ENCODE measurements at places on chromosomes 7 and 10.

DNA sequence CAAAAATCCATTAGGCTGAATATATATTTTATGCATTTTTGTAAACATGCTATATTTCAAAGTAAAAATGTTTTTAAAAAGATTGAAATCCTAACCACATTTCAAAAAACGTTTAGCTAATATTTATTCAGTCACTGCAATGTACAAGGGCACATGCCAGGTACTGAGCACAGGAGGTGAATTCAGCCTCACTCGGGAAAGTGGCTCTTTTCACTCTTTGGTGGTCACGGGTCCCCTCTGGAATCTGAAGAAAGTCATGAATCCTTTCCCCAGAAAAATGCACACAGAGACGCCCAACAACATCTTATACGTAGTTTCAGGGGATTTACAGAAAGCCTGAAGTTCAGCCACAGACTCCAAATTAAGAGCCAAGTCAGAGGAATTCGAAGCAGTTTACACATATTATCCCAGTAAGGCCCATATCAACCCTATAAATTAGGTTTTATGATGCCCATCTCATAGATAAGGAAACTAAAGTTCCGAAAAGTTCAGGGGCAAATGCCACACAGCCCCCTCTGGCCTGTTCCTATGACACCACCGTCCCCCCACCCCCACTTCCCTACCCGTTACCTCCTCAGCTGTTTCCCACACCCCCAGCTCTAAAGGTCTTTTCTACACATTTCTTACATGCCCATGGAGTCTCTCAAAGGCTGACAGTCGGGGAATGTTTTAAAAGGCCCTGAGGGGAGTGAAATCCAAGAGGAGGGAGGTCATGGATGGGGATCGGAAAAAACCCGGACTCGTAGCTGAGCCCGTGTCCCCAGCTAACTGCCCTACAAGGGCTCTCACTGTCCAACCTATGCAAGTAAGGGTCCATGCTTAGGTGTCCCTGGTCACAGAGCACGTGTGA, 9.6 kb upstream of the SVOPL start:
- no peak for DNase-seq

DNA sequence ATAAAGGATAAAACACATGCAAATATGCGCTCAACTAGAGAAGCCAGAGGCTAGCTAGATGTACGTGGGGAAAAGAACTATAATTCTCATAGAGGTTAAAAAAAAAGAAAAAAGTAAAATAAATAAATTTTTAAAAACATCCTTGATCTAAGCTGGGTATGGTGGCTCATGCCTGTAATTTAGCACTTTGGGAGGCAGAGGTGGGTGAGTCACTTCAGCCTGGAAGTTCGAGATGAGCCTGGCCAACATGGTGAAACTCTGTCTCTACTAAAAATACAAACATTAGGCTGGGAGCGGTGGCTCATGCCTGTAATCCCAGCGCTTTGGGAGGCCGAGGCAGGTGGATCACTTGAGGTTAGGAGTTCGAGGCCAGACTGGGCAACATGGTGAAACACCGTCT, 18.6 kb upstream of the HSPA12A start:
- no peak for DNase-seq

DNA sequence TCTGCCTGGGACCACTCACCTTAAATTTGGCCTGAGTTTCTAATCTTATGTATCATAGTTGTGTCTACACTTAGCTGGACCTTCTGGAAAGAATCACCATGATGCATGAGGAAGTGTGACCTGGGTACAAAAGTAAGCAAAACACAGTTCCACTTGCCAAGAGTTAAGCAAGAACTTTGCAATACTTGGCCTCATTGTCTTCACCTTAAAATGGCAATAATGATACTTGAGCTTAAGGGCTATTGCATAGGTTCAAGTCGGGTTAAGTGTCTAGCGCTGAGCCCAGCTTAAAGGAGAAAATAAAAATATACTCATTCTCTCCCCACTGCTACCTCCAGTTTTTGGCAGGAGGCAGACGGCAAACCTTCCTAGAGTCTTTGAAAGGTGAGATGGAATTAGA, 133.9 kb upstream of the BMPER start:
- no peak for DNase-seq

DNA sequence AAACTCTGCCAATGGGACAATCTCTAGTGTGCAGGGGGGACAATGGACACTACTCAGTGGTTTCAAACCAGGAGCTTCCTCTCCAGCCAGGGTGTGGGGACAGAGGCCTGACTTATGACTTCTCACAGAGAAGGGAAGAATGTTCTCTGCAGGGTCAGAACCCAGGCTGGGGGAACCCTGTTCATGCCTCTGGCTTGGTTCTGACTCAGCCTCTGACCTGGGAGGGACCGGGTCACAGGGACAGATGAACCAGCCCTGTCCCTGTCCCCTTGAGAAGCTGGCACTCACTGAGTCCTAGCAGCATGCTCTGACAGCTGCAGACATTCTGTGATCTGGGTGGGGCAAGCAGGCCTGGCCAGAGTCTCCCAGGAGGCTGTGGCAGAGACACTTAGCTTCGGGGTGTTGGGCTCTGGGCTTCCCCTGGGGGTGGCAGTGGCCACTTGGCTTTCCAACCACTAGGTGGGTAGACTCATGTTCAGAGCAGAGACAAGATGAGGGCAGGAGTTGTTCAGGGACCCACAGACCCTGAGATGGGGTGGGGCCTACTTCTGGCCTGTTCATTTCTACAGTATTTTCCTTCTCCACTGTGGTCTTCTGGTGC, 13.6 kb downstream of the TSPAN15 start:
- no peak for DNase-seq

DNA sequence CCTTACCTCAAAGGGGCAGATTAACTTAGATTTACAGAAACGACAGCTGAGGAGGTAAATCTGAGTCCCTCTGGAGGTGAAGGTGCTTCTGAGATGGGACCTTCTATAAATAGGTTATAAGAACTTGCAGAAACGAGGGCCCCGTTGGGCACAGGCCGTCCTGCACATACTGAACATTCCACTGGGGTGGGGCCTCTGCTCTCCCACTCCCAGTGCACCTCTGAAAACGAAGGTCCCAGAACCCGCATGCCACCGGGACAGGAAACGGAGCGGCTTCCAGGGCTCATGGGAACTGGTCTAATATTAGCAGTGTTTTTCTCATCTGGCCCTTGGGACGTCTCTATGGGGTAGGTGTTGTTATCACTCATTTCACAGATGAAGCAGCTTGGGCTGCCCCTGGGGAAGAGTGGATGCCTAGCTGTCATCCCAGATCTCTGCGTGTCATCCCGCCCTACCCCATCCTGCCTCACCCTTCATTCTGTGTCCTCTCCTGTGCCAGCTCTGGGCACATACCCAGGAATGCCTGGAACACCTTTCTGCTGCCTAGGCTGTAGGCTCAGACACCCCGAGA, 19.6 kb downstream of the C10orf62 start:
- DNase-seq, result no peak

GRCh38 chr7:28318101-28318762, 94.1 kb upstream of the CREB5 start:
- DNase-seq, result no peak

GRCh38 chr10:131356442-131356841, 44.9 kb upstream of the TCERG1L start:
- DNase-seq, result no peak

- no peak for DNase-seq
Measured at GRCh38 chr7:12066004-12066403, 145.1 kb upstream of the TMEM106B start.

- no peak for DNase-seq
Measured at GRCh38 chr7:157684157-157684908, 347.5 kb downstream of the DNAJB6 start.

- DNase-seq, result peak; percentile 21
Measured at GRCh38 chr10:44857363-44858016, 53.6 kb upstream of the TMEM72 start.

DNA sequence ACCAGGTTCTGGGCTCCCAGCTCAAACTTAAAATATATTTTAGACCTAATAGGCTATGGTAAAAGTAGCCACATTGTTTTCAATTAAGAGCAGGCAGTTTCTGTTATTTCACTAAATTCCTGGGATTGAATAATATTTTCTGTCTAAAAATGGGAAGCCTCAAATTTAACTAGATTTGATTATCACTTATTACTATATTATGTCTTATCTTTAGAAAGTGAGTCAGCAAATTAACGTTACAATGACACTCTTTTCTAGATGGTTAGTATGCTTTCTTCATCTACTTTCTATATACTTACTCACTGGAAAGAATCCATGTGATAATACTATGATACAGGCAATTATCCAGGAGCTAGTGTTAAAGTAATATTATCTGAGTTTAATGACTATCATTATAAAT, 27.5 kb downstream of the KIF5B start:
- DNase-seq, result no peak

DNA sequence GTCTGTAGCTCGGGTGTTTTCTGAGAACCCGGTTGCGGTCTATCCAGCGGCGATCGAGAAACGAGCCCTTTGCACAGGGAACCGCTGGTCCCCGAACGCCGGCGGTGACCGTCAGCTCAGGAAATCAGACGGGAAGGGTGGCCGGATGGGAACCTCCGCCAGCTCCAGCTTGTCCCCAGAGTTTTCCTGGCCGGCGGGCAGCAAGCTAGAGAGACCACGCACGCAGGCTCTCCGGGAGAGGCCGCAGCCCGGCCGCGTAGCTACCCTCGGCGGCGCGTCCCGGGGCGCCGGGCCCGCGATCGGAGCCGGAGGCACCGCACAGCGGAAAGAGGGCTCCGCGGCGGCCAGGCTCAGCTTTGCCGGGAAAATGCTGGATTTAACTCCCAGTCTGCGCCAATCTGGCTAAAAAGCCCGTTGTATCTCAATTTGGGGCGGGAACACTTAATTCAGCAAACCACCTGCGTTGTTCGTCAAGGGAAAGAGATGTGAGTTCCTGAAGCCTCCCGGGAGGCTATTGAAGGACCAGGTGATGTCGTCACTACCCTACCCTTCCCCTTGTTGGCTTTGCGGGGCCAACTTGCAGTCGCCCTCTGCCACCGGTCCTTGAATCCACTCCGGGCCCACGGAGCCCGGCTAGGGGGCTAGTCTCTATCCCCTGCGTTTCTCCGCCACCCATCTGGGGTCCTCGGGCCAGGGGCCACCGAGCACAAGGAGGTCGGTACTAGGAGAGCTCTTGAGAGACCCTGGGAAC, 859 bp upstream of the CH25H start:
- no peak for DNase-seq
